ENCODE measurements at places on chromosomes 4 and X.
A peak's percentile ranks its signal among the peaks of the same experiment; 100 is the strongest.

DNA sequence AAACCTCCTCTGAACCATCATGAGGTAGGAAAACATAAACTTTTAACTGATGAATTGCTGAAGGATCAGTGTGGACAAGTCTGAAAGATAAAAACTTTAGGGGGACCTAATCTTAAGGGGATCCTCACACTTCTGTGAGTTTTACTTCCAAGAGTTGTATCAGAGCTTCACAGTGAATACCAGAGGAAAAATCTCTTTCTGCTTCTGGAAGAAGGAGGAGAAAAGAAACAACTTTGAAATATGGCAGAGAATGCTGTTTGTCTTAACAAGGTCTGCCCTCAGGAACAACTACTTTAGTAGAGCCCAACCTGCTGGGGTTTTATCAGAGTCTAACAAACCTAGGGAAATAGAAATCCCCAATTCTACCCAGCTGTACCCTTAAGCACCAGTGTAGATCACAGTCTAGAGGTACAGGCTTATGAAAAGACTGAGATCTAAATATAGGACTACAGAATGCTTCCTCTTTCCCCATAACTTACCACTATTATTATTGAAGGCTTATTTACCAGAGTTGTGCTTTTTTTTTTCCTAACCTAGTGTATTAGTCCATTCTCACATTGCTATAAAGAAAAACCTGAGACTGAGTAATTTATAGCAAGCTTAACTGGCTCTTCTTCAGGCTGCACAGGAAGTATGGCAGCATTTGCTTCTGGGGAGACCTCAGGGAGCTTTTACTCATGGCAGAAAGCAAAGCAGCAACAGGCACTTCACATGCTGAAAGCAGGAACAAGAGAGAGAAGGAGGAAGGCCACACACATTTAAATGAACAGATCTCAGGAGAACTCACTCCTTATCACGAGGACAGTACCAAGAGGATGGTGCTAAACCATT is 167.9 kb downstream of the CAMK2D start:
- DNase-seq = no peak

- DNase-seq = no peak
These were observed 68.9 kb upstream of the BMP2K start for GRCh38 chr4:78707268-78707667.

DNA sequence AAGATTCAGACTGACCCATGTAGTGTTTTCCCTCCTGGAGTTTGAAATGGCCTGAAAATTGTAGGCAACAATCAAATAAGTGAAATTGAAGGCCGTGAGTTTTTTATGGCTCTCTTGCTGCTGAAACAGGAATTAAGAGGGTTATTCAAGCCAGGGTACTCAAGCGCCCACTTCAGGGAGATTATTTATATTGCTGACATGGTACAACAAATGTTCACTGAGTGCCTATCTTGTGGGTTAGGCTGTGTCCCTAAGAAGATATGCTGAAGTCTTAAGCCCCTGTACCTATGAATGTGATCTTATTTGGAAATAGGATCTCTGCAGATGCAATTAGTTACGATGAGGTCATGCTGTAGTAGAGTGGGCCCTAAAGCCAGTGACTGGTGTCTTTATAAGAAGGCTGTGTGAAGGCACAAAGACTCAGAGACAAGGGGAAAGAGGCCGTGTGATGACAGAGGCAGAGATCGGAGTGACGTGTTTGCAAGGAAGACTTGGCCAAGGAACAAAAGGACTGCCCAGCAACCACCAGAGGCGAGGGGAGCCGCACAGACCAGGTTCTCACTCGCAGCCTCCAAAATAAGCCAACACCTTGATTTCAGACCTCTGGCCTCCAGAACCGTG is 72.9 kb downstream of the MED28 start:
- no peak for DNase-seq

GRCh38 chr4:38752941-38753806 is 29.6 kb downstream of the TLR10 start:
- DNase-seq = no peak

GRCh38 chrX:70030301-70030767 is 19.4 kb downstream of the AWAT2 start:
- no peak for DNase-seq

DNA sequence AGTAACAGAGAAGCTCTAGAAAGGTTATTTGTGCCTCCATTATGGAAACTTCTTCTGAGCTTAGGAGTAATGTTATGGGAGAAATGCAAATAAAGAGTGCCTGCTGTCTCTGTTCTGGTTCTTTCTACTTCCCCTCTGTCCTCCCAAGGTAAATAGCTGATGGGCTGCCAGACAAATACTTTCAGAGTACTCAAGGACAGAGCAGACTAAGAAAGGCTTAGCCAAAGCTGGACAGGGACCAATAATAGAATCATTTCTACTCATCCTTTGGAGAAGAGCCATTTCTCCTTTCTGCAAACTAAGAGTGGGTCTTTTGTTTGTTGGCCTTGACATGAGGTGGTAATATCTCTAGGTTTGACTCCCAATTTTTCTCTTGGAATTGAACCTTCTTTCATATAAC is 136.1 kb downstream of the MID1IP1 start:
- no peak for DNase-seq

DNA sequence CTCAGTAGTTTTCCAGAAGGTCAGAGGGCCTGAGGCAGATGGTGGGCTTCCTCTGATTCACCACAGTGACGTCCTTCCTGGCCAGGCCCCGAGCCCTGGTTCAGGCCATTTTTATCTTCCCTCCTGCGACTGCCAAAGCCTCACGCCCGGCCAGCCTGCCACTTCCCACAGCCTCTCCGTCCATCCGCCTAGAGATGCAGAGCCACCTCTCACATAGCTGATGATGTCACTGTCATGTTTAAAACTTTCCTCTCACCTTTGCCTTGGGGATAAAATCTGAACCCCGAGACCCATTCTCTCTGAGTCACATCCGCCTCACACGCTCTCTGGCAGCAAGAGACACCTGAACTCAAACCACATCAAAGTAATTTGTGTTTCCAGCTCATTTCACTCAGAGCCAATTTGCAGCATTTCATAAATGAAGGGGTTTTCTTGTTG is 175.3 kb downstream of the QDPR start:
- DNase-seq = peak; percentile 34

GRCh38 chr4:148874331-148874730 is 432.1 kb upstream of the NR3C2 start:
- no peak for DNase-seq

DNA sequence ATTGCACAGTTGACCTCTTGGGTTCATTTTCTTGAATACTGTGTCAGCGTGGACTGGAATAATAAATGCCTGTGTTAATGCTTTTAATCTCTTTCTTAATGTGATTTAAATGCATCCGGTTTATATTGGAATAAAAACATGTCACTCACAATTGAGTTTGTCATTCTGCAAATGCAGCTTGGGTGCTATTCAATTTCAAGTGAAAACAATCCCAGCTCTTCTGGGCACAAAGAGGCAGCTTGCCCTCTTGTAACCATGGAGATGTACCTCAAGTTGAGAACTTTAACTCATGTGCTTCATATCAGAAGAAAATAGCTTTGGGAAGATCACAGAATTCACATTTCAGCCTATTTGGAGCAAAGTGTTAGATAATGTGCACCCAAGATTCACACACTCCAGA is 355.7 kb upstream of the GNPDA2 start:
- no peak for DNase-seq

DNA sequence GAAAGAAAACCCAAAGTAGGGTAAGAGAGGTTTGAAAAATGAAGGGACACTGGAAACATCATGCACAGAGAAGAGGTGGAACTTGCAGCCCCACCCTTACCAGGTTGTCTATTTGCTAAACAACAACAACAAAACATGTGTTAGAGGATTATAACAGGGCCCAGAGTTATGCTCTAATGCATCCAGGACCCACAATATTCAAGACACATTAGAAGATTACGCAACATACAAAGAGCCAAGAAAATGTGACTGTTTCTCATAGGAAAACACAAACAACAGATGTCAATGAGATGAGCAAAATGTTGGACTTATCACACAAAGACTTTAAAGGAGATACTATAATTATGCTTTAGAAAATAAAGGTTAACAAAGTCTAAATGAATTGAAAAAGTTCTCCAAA is 128.5 kb downstream of the LRBA start:
- no peak for DNase-seq

Data from activated CD8-positive, alpha-beta memory T cell treated with anti-CD3 and anti-CD28 coated beads for 1 hour (primary cell).